Naive B cell (primary cell): ENCODE measurements at places on chromosomes 12 and 14. TPM values are rescaled to one million over a fixed set of nuclear protein-coding genes. Genes with fewer than 3 reads are reported as not detected.

- DNase-seq = no peak
Measured at GRCh38 chr12:56315249-56315621, 553 bp downstream of the CNPY2 start.

DNA sequence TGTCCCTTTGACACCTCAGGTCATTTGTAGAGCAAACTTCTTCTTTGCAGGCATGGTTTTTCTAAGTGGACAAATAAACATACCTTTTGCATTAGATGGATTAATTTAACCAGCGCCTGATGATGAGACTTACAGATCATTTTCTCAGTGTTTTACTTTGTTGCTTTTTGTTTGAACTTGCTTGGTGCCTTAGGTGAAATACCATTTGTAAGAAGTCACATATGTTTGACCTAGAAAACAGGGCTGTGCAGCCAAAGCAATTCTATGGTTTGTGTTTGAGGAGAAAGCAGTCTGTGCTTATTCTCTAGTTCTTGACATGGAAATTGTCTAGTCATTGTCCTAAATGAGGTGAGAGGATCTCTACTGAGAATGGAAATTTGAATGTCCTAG is 111.1 kb downstream of the DIP2B start:
- DNase-seq = no peak

GRCh38 chr14:54676812-54677708 is 110.1 kb downstream of the SAMD4A start:
- DNase-seq = no peak

GRCh38 chr12:101968770-101969169 is 91.4 kb downstream of the DRAM1 start:
- no peak for DNase-seq

- DNase-seq = no peak
Measured at GRCh38 chr14:41668356-41668755, 61.7 kb downstream of the LRFN5 start.

DNA sequence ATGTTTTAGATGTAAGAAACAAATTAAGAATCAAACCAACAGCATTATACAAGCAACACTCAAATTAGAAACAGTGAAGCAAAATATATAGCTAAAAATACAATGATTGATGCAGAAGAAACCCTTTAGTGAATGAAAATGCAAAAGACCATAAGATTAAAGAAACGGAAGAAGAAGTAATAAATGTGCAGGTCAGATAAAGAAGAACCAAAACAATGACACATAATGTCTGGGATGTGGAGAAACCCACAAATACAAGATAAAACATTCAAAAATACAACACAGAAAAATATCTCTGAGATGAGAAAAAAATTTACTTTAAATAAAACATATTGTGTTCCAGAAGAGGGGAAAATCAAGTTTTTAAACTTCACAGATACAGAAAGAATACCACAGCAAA is 73.4 kb upstream of the AVPR1A start:
- DNase-seq = no peak

- DNase-seq = no peak
Measured at GRCh38 chr12:113391145-113391544, 12.5 kb downstream of the SDS start.

- no peak for DNase-seq
Measured at GRCh38 chr14:102029956-102030355, 56.9 kb downstream of the HSP90AA1 start.

DNA sequence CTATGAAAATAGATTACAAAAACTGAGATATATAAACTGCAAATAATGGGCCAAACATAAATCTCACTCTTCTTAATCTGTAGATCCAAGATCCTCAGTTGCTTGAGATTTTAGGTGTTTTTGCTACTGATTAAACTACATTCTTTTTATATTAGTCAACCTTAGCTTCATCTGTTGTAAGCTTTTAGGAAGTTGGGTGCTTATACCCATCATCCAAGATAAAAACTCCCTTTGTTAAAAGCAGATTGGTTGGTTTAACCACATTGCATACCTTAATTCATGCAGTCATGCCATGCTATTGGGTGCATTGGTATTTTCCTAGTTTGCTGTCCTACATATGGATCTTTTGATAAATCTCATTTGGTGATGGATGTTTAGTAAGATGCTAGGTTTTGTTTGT is 46.2 kb upstream of the DIP2B start:
- DNase-seq = no peak

- DNase-seq = no peak
Measured at GRCh38 chr12:45477526-45477925, 252.0 kb upstream of the ARID2 start.

GRCh38 chr14:70021548-70022220 is 142.5 kb downstream of the SMOC1 start:
- no peak for DNase-seq

GRCh38 chr12:77229640-77230442 is 164.5 kb upstream of the E2F7 start:
- DNase-seq = no peak

DPPA3 gene
- not detected for polyA plus RNA-seq

INHBE gene
- not detected for polyA plus RNA-seq

OR4E2 gene
- polyA plus RNA-seq = not detected

LRRC10 gene
- not detected for polyA plus RNA-seq

TAS2R8 gene
- not detected for polyA plus RNA-seq

CCDC177 gene
- not detected for polyA plus RNA-seq

REC8 gene
- 6.2 TPM for polyA plus RNA-seq

KSR2 gene
- polyA plus RNA-seq = not detected

MAP1LC3B2 gene
- 3.2 TPM for polyA plus RNA-seq
